Uterine smooth muscle cell (primary cell): ENCODE measurements at places on chromosomes 2 and 18. TPM values are rescaled to one million over a fixed set of nuclear protein-coding genes. Genes with fewer than 3 reads are reported as not detected.

The SOCS6 gene
- total RNA-seq: 51.1 and 57.6 TPM in 2 replicates

The LONRF2 gene
- total RNA-seq: 6.5 and 7.6 TPM in 2 replicates

The ZC3H15 gene
- 99.1 and 103 TPM in 2 replicates for total RNA-seq

The APLF gene
- 4.2 and 5.5 TPM in 2 replicates for total RNA-seq

The TMEM169 gene
- total RNA-seq: 0.37 and 0.66 TPM in 2 replicates

The DSEL gene
- total RNA-seq: 69.8 and 80.0 TPM in 2 replicates

The MDH1B gene
- total RNA-seq: 0.44 and 1.6 TPM in 2 replicates

The IRS1 gene
- total RNA-seq: 21.6 and 22.7 TPM in 2 replicates

The ZNF396 gene
- 0.89 and 2.0 TPM in 2 replicates for total RNA-seq

The CPS1 gene
- 12.2 and 21.2 TPM in 2 replicates for total RNA-seq

The IL36A gene
- not detected in 2 replicates for total RNA-seq

The ST8SIA3 gene
- total RNA-seq: not detected in 2 replicates

The LBX2 gene
- 1.4 and 2.0 TPM in 2 replicates for total RNA-seq

The COL3A1 gene
- total RNA-seq: 841 and 1,747 TPM in 2 replicates

The ELOA2 gene
- not detected in 2 replicates for total RNA-seq

The DOK6 gene
- 1.2 and 2.7 TPM in 2 replicates for total RNA-seq

The CD207 gene
- not detected in 2 replicates for total RNA-seq

The COL4A4 gene
- total RNA-seq: 0.75 and 2.7 TPM in 2 replicates

The TMEM247 gene
- total RNA-seq: not detected in 2 replicates

The LYPD6 gene
- 3.6 and 4.4 TPM in 2 replicates for total RNA-seq

The CXCR4 gene
- 0.11 and 0.25 TPM in 2 replicates for total RNA-seq

The COL5A2 gene
- total RNA-seq: 240 and 440 TPM in 2 replicates

The PASK gene
- 5.2 and 10.8 TPM in 2 replicates for total RNA-seq

The CABYR gene
- 3.9 and 7.2 TPM in 2 replicates for total RNA-seq
